ENCODE measurements at places on chromosomes 7 and 10. TPM values are rescaled to one million over a fixed set of nuclear protein-coding genes. Genes with fewer than 3 reads are reported as not detected.

The SFTPA1 gene
- total RNA-seq, result not detected

The TRIM50 gene
- 0.17 TPM for total RNA-seq

- DNase-seq, result no peak
- no peak overlapping the region for H3K4me3 ChIP-seq
- H3K27ac ChIP-seq, result no peak overlapping the region
- no peaks in the 10 kb centered on the region for H3K27me3 ChIP-seq
- no peaks in the 10 kb centered on the region for H3K36me3 ChIP-seq
- peaks cover 29% of the 10 kb centered on the region for H3K4me1 ChIP-seq
Observed at GRCh38 chr10:5534051-5534821, 9.5 kb downstream of the CALML3 start.

DNA sequence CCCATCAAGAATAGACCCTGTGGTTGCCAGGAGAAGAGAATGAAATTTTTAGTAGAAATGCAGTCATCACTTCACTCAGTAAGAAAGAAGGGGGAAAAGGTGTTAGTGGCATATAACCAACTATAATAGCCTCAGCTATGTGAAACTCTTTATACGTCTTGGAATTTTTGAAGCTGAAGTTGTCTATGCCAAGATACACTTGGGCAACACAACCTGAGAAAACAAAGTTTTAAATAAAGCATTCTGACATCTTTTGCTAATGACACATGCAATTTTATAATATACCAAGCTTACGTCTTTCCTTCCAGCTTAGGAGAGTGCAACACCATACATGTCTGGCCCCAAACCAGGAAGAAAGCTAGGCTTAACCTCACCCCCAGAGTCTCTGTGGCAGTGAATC, 40.8 kb upstream of the ZNF438 start:
- H3K27ac ChIP-seq, result no peak overlapping the region
- no peaks in the 10 kb centered on the region for H3K27me3 ChIP-seq
- no peaks in the 10 kb centered on the region for H3K4me1 ChIP-seq
- no peak for DNase-seq
- H3K4me3 ChIP-seq, result no peak overlapping the region
- H3K36me3 ChIP-seq, result no peaks in the 10 kb centered on the region

GRCh38 chr7:67856046-67856445, 859.4 kb downstream of the TYW1 start:
- H3K4me1 ChIP-seq, result peaks cover 14% of the 10 kb centered on the region
- no peaks in the 10 kb centered on the region for H3K36me3 ChIP-seq
- H3K4me3 ChIP-seq, result no peak overlapping the region
- no peaks in the 10 kb centered on the region for H3K27me3 ChIP-seq

DNA sequence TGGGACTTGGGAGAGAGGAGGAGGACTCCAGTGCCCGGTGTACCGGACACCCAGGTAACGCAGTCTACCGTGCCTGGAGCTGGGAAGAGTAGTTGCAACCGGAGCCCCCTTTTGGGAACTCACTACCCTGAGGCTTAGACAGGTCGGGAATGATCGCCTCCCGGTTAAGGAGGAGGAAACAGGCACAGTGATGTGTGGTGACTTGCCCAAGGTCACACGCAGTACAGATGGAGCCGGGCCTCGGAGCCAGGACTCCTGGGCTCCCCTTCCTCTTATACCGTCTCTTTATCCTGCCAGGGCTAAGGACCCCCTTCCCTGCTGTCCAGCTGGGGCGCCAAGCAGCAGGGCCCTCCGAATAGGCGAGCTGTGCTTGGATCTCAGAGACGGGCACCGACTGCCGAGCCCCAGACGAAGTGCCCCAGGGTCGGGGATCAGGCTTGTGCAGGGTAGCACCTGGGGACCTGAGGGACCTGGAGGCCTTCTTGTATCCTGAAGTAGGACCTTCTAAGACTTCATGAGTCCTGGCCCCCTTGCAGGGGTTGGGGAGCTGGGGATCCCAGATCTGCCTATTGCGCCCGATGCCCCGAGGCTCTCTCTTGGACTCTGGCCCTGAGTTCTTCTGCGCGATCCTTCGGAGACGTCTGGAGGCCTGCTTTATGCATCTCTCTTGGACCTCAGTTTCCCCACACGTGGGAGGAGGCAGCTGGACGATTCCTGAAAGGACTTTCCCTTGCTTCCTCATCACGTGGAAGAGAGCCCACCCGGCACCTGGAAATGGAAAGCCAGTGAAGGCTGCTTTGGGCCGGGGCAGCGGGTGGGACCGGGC, 767 bp upstream of the CYP26A1 start:
- H3K27ac ChIP-seq, result peak overlapping the region; percentile 75
- peak overlapping the region; percentile 64 for H3K4me3 ChIP-seq
- H3K4me1 ChIP-seq, result peaks cover 72% of the 10 kb centered on the region
- H3K36me3 ChIP-seq, result no peaks in the 10 kb centered on the region
